ENCODE measurements at places on chromosomes 2 and 18.

GRCh38 chr18:13120255-13120654 lies 98.3 kb upstream of the LDLRAD4 start:
- DNase-seq = no peak

GRCh38 chr2:28587526-28588291 lies 91.8 kb downstream of the PLB1 start:
- DNase-seq = no peak

GRCh38 chr2:143229411-143229810 lies 100.2 kb downstream of the ARHGAP15 start:
- no peak for DNase-seq

DNA sequence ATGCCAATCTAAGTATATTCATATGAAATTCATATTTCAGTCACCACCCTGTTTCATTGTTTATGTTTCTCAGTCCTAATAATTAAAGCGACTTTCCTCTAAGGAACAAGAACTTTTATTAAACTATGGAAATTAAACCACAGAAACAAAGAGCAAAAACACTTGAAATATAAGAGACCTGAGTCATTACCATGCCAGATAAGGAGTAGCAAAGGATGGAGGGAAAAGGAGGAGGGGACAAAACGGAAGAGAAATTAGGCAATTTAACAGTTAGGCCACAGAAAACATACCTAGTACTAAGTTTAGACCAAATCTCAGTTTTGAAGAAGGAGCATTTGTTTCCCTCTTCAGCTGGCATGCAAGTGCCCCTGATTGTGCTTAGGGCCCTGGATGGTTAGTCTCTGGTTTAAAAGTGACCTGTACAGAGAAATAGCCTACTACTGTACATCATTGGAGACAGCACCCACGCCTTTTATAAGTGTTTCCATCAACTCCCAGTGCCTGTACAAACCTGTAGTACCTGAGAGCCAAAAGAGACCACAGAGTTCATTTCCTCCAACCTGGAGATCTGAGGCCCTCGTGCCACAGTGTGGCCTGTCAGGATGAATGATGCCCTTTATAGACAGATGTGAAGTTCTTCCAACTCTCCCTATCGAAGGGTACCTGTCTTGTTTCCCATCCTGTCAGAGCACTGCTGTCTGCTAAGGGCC lies 74.5 kb downstream of the SPATS2L start:
- peak; percentile 81 for DNase-seq

- no peak for DNase-seq
Observed at GRCh38 chr2:158994920-158995676, 26.7 kb downstream of the TANC1 start.

GRCh38 chr18:63409301-63409700 lies 13.0 kb downstream of the VPS4B start:
- DNase-seq = peak; percentile 63

Measured in IMR-90 (cell line).